ENCODE measurements at places on chromosomes 2 and 18.

DNA sequence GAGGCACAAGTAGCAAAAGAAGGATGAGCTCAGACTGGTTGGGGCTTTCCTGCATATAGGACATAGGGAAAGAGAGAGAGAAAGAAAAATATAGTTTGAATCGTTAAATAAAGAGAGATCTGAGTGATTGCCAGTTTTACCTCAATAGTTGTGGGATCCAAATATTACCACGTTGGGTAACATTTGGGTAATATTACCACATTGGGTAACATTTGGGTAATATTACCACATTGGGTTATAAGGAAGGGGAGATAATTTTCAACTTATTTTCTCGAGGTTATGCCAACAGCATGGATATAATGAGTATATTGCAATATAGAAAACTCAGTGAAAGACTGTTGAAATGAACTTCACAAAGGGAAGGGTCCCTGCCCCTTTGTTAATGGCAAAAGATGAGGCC is 20.7 kb downstream of the SP140 start:
- peak; percentile 15 for DNase-seq

- peak; percentile 83 for DNase-seq
Measured at GRCh38 chr2:27496357-27497287, at the start of gene GCKR. TSS of gene GCKR (plus strand) at chr2:27496839. CDS start at chr2:27496905, 66 bp downstream.

GRCh38 chr2:46976556-46977279 is 61.1 kb upstream of the MCFD2 start:
- no peak for DNase-seq

DNA sequence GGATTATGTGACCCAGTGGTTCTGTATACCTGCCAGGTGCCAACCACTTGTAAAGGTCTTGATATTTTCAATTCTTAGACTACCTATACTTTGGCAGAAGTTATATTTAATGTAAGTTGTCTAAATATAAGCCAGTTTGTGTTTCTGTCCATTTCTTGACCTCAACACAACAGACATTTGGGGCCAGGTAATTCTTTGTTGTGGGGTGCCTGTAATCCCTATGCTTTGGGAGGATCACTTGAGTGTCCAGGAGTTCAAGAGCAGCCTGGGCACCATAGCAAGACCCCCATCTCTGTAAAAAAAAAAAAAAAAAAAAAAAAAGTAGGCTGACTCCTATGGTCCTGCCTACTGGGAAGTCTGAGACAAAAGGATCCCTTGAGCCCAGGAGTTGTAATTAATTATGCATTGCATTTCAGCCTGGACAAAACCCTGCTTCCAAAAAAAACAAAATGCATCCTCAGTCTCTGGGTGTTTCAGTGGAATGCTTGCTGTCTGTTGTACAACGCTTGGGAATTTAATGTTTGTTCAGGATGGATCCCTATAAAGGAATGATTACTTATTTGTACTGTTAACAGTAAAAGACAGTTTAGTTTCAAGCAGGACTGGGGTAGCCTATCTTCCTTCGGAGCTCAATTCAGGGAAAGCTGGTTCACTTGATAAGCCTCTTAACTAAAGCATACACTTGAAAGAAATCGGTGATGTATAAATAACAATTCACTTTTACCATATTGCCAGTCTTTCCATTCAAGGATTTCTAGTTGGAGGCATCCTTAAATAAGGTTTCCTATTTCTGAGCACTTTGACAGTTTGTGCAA is 3.4 kb downstream of the RPS27A start:
- DNase-seq, result no peak

DNA sequence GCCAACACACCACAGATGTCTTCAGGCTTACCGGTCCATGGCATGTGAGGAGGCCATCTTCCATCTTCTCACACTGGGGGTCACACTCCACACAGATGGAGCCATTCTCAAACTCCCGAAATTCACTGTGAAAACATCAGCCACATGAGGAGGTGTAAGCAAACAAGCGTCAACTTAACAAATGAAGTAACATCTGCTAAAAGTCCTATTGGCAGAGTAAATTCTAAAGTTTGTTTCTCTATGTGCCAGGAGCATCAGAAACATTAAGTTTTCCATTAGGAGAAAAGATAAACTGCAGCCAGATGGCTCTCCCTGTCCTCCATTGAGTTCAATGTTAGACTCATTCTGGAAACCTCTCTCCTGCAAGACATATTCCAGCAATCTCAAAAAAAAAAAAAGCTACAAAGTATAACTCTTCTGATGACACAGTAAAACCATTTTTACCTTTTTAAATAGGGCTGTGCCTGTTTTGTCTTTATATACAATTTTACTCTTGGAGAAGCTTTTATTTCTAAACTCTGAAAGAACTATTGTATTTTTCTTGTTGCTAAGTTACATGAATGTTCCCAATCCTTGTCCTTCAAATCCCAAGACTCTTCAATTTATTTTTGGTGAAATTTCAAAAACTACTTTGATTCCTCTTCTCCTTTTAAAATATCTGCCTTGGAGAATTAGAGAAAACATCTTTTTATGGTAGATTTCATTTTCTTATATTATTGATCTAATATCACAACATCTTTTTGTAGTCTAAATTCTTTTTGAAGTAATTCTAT is 865.3 kb downstream of the ERBB4 start:
- no peak for DNase-seq

DNA sequence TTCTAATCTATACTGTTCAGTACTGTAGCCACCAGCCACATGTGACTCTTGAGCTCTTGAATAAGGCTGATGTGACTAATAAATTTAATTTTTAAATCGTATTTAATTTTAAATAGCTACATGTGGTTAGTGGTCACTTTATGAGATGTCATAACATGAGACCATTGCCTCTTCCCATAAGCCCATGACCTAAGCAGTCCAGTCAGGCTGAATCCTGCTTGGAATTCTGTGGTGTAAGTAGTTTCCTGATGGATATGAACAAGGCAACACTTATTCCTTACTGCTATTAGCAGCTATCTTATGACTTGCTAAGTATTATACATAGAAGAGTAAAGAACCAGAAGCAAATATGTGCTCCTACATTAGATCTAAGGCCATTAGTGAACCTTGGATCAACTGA is 150.0 kb downstream of the DIS3L2 start:
- DNase-seq, result no peak

- no peak for DNase-seq
Measured at GRCh38 chr2:28778392-28778791, 26.8 kb downstream of the PPP1CB start.

DNA sequence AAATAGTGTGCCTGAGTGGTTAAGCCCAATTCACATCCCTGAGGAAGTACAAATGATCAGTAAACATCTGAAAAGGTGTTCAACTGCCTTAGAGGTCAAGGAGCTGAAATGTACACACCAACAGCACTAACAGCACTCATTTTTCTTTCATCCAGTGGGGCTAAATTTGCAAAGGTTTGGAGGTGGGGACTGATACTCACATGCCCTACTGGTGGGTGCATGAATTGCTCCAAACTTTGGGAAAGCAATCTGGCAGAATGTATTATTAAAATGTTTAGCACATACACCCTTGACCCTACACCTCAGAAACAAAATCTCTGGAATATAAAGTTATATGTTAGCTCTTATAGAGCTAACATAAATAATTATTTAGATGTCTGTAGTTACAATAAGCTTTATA is 19.0 kb upstream of the FAM178B start:
- DNase-seq, result peak; percentile 2

DNA sequence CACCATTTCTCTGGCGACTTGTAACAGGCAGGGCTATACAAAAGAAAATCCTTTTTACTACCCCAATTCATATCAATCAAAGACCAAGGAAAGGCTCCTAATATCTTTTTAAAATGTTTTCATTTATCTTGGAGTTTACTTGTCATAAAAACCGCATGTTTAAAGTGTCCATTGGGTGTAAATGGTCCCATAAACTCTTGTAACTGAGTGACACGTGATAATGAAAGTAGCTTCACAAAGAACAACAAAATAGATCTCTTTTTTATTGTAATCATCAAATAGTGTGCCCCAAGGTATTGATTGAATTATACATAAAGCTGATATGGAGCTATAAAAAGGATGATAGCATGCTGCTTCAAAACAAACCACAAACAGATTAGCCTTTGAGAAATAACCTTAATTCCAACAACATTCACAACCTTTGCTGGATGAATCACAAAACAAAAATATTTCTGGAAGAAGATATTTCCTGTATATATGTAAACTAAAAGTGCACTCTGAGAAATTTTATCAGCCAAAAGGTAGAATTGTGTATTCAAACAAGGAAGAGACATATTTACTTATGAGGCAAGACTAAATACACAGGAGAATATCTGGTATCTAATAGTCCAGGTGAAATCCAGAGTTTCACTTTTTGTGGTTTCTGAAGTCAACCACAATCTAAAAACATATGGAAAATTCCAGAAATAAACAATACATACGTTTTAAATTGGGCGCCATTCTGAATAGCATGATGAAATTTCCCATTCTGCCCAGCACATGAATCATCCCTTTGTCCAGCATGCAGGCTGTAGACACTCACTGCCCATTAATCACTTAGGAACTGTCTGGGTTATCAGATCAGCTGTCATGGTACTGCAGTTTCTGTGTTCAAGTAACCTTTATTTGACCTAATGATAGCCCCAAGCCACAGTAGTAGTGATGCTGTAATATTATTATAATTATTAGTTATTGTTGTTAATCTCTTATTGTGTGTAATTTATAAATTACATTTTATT is 237.5 kb downstream of the PIK3C3 start:
- no peak for DNase-seq

GRCh38 chr2:119724656-119725485 is 34.9 kb upstream of the PTPN4 start:
- DNase-seq, result no peak

DNA sequence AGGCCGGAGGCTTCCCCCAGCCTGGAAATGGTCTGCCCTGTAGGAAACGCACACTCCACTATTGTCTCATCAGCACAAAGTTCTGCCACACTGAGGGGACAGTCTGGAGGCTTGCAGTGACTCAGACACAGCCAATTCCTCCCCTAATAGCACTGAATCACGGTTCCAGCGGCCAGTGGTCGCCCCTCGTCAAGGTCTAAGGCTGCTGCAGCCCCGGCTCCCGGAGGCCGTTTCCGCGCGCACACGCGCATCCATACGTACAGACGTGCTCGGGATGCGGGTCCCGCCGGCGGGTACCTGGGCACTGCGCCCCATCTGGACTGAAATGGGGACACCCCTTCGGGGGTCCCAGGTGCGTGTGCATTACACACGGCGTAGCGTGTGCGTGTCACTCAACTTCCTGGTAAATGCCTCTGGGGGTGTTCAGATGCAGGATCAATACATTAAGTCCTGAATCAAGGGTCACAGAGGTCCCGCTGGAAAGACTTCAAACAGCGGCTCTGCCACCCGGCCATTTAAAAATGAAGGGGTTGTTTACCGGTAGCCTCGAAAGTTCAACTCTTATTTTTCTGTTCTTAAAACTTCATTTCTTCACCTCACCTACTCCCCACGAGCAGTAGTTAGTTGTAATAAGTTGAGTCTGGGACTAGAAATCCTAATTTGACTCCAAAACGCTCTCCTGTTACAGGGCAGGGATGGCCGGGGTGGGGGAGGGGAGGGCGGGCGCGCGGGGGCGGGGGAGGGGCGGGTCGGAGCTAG is 572 bp upstream of the ZNF516 start:
- DNase-seq, result peak; percentile 56

DNA sequence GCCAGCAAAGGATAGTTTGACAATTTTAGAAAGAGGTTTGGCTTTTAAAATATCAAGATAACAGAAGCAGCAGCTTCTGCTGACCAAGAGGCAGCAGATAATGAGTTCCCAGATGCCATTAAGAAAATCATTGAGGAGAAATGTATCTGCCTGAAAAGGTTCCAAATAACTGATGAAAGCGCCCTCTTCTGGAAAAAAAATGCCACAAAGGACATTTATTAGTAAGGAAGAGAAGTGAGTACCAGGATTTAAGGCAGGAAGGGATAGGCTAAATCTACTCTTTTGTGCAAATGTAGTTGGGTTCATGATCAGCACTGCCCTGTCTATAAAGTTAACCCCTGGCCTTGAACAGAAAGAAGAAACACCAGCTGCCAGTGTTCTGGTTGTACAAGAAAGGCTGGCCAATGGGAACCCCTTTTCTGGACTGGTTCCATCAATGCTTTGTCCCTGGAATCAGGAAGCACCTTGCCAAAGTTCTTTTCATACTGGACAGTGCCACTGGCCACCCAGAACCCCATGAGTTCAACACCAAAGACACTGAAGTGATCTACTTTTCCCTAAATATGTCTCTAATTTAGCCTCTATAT is 40.6 kb downstream of the DHX57 start:
- peak; percentile 39 for DNase-seq

DNA sequence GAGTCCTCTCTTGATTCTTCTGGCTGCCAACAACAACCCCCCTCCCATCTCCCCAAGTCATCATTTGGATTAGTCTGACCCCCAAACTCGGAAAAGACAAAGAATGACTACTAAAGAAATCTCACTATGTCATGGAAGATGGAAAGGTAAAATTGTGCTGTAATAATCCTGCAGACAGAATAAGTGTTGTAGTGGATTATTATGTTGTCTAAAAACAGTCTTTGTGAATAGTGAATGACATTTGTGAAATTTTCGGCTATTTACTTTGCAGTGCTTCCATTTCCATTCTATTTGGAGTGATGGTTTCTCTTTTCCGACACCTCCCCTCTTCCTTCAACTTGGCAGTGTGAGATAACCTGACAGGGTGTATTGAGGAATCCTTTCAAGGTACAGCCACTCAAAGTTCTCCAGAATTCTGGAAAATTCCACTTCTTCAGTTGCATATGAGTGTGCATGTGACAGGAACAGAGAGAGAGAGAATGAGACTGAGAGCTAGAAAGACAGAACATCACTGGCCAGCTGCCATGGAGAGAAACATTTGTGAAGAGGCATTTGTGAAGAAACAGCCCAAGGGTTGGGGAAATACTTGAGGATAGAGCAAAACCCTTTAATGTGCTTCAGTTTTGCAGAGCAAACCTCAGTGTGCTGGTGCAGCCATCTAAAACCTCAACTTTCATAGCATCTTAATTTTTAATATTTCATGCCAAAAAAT is 141.9 kb upstream of the DLX2 start:
- DNase-seq, result no peak

DNA sequence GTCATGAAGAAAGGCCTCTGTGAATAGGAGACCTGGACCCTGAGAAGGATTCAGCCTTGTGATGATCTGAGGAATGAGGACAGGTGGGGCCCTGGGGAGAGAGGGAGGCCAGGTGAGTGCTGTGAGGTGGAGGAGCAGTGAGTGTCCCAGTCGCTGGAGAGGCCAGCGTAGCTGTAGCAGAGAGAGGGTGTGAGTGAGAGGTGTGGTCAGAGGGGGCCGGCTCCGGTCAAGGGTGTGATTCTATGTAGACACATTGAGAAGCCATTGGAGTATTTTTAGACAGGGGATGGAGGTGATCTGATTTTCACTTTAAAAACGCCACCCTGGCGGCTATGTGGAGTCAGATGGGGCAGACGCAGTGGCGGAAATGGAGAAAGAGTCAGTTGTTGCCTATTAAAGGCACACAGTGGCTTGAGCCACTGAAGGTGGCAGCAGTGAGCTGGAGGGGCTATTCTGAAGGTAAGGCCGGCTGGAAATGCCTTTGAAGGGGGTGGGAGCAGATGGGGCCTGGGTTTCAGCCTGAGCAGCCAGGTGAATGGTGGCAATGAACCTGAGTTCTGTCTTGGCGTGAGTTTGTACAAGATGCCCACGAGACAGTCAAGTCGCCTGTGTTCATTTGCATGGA is 55.6 kb downstream of the GREB1 start:
- no peak for DNase-seq

- DNase-seq, result peak; percentile 91
Measured at GRCh38 chr2:203891474-203891873, 23.9 kb downstream of the CTLA4 start.

Measured in inflammatory macrophage treated with lipopolysaccharide for 1 hour (primary cell).